ENCODE measurements at places on chromosomes 12 and 14.

GRCh38 chr12:95608252-95609033 is 57.2 kb upstream of the USP44 start:
- peak; percentile 32 for DNase-seq

DNA sequence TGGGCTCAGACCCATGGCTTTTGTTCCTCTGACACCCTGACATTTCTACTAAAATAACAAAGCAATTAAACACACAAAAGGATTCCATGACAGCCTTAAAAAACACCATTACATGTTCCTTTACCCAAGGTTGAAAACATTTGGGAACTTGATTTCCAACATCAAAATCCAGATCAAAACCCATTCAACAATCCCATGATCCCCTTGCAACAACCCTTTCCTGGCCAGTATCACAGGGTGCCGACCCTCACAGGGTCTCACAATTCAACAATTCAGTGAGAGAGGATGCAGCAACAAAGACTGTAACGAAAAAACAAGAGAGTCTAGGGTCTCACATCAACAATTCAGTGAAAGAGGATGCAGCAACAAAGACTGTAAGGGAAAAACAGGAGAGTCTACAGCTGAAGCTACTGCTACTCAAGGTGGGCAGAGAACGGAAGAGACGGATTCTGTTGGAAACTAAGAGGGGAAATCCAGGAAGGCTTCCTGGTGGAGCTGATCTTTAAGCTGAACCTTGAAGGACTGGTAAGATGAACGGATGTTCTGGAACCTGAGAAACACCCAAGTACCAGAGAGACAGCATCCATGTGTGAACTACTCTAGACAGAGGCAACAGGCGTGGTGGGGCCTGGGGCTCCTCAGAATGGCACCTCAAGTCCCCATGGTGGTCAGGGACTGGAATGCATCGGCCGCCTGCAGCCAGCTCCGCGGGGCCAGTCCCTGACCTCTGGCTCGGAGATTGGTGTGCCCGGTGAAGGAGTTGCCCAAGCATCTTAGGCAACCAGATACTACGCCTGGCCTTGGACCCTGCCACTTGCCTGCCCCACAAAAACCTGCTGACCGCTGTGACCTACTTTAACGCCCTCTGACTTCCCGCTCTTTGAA is 22.7 kb upstream of the ZFP36L1 start:
- no peak for DNase-seq

GRCh38 chr14:72554994-72555608 is 338.8 kb downstream of the DPF3 start:
- peak; percentile 27 for DNase-seq

DNA sequence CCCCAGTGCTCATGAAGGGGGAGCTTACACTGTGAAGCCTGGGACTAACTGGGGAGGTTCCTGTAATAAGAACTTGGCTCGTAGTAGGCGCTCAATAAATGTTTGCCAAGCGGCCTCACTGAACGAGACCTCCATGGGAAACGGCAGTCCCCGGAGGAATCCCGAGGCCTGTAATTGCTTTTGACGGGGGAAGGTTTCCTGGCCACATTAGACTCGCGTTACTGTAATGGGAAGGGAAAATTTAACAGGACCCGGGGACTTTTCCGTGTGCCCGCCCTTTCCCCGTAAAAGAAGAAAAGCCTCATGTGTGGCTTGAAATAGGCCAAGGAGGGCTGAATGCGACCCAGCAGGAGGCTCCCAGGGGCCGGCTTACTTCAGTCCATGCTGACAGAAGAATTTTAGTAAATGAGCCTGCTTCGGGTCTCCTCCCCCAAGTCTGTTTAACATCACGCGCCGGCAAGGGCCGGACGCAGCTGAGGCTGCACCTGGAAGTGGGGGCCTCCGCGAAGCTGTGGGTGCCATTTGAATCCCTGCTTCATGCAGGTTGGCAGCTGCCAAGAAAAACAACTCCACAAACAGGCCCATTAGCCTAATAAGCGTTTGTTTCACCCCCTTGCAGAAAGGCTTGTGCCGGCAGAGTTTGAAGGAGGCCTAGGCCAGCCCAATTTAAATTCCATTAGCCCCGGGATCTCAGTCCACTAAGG is 39.8 kb upstream of the PWP1 start:
- no peak for DNase-seq

DNA sequence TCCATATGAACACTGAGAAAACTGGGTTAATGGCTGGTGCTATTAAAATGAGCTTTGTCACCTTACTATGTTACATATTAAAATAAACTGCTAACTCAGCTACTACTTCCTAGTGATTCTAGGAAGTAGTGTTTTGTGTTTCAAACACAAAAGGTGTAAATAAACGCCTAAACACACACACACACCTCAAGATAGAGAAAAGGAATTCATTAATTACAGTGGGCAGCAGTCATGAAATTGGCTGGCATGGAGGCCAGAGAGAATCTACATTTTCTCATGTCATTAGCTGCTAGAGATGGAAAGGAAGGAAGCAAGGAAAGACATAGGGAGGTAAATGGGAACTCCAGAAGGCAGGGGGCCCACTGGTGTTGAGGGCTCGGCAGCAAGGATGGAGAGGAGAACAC is 787 bp upstream of the PRMT5 start:
- peak; percentile 75 for DNase-seq

DNA sequence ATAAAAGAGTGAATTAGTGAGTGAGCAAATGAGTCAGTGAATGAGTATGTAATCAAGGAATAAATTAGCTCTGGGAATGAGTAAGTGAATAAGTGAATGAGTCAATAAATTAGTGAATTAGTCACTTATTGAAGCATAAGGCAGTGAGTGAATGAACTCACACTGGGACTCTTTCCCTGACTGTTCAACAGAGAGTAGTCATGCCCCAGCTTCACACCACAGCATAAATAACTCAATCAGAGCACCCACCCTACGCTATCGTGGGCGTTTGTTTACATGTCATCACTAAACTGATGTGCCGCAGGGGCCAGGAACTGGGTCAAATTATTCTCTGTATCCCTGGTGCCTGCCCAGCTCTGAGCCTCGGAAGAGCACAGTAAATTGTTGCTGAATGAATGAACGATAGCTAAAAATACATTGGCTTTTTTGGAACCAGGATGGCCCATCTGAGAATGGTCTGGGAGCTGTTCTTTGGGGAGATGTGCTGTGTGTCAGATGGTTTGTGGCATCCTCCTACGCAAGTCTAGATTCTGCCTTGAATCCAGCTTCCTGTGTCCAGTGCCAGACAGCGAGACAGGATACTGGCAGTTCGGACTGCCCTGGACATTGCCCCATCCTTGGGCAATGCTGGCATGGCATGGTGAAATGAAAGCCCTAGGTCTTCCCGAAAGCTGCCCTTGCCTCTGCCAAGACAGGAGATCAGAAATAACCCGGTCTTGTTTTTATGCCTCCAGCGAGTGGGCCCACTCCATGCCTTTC is 98.0 kb upstream of the RTL1 start:
- DNase-seq: no peak

DNA sequence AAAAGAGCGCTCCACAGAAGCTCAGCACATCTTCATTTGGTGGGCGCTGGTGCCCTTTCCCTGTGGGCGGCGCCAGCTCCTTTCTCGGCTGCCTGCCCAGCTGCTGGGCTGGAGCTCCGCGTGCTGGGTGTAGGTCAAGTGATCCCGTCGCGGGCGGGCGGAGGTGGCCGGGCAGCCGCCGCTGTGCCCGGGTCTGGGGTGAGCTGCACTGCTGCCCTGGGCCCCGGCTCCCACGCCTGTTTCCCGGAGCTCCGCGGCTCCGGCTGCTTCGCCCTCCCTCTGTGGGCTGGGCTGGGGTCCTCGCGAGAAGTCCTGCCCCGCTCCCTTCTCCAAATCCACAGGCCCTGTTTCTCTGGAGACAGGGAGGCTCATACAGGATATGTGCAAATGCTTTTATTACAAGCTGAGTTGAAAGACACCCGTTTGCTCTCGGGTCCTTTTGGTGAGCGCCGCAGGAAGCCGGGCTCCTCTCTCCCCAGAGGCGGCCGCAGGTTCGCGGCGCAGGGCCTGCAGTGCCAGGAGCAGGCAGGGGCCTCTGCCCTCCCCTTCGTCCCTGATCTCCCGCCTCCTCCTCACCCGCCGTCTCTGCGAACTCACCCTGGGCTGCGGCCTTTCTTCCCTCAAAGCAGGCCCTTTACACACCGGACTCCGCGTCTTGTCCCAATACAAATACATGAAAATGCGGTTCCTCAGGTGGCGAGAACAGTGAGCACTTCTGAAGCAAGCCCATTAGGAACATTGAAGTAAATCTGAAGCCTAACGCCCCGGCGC is 67.8 kb upstream of the CAPRIN2 start:
- DNase-seq: no peak

- DNase-seq: no peak
These were observed 9.4 kb downstream of the DHX37 start for GRCh38 chr12:124979568-124979967.

- peak; percentile 80 for DNase-seq
These were observed 88.4 kb downstream of the TMCC3 start for GRCh38 chr12:94561943-94562411.

DNA sequence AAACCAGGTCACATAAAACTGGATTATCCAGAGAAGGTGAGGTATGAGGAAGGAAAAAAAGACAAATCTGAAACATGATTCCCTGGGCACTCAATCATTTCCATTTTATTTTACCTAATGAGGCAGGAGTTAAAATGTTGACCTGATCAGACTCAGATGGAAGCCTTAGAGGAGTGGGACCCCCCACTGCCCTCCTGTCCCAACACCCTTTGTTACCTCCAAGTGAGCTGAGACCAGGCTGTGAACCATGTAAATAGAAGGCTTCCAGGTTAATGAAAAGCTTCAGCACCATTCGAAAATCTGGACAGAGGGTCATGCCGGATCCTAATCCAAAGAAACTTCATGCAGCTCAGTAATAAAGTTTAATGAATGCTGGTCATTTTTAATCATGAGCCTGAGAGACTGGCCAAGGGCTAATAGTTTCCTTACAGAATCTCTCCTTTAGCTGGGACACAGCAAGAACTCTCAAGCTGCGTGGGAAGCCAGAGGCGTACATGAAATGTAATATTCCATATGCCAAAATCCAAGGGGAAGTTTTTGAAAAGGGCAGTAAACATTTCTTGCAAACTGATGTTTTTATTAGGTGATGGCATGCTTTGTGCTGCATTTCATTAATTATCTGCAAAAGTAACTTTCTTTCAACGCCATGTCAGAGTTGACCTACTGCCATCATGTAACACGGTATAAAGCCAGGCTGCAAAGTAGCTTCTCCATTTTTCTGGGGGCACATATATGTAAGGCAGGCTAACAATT is 183.0 kb downstream of the PAX9 start:
- no peak for DNase-seq

- no peak for DNase-seq
These were observed 10.6 kb upstream of the TNFRSF1A start for GRCh38 chr12:6352193-6353173.

GRCh38 chr14:24159777-24160498 is 1.1 kb upstream of the IRF9 start:
- DNase-seq: no peak

- no peak for DNase-seq
These were observed 39.2 kb upstream of the P2RX7 start for GRCh38 chr12:121093487-121093891.

GRCh38 chr14:69582212-69582611 is 7.5 kb upstream of the CCDC177 start:
- no peak for DNase-seq

GRCh38 chr14:64628940-64629408 is 75.2 kb upstream of the PLEKHG3 start:
- DNase-seq: peak; percentile 63

- DNase-seq: no peak
These were observed 68.2 kb downstream of the TMTC2 start for GRCh38 chr12:82754856-82755255.

DNA sequence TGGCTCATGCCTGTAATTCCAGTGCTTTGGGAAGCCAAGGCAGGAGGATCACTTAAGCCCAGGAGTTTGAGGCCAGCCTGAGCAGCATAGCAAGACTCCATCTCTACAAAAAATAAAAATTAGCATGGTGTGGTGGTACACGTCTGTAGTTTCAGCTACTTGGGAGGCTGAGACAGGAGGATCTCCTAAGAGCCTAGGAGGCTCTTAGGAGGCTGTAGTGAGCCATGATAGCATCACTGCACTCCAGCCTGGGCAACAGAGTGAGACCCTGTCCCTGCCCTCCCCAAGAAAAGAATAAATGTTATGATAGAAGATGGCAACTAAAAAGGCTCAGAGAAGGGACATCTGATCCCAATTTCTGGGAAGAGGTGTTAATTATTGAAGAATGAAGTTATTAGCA is 3.2 kb upstream of the MANSC1 start:
- no peak for DNase-seq

DNA sequence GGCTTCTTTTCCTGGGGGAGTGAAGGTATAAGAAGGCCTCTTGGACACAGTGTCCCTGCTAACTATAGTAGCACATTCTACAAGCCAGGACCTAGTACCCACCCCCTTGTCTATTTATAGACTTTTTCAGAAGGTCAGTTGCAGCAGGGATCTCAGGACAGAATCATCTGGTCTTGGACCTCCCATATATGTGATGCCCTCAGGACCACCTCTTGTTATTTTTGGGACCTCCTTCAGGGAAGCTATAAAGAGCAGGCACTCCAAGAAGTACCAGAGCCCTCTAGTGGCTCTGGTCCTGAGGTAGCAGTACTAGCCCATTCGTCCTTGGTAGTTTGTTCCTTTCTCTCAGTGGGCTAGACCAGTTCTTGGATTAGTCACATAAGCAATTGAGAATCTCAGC is 4.3 kb downstream of the COQ10A start:
- no peak for DNase-seq

DNA sequence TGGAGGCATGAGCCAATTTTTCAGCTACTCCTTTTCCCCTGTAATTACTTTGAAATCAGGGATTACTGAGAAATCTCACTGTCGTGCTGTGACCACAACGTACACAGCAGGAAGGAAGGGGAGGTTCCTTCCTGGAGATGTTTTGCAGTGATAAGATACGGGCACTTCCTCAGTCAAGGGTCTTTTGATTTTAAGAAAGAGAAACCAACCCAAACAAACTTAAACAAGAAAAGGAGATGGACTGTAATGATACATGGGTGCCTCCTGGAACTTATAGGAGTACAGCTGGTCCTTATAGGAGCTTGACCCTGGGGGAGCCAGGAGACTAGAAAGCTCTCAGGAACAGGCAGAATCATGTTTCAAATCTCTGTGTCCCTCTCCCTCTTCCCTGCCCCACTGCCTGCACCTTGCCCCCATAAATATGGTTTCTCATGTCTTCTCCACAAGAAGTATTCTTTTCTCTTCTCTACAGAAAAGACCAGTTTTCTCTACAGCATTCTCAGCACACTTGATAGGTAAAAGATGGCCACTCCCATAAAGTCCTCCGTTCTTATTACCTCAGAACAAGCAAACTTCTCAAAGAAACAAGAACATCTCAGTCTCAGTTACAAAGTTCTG is 281.1 kb upstream of the AMIGO2 start:
- DNase-seq: no peak

DNA sequence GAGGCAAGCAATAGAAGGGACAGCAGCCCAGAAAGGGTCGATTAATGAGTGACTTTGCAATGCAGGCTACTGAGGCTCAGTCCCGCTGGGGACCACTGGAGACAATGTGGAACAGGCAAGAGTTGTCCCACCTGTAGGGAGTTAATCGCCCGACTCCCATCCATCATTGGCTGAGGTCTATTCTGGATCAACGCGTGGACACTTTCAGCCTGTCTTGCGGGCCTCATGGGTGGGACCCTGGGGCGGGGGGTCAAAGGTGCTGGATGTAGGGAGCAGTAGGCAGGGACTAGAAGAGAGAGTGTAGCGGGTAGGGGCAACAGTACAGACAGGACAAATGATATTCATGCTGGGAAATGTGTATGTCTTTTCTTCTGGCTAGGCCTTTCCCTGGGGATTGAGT is 6.1 kb downstream of the IFI27L2 start:
- DNase-seq: no peak

GRCh38 chr12:112711026-112711425 is 80.5 kb upstream of the RPH3A start:
- DNase-seq: no peak
